ENCODE measurements at places on chromosomes 7 and 10.

DNA sequence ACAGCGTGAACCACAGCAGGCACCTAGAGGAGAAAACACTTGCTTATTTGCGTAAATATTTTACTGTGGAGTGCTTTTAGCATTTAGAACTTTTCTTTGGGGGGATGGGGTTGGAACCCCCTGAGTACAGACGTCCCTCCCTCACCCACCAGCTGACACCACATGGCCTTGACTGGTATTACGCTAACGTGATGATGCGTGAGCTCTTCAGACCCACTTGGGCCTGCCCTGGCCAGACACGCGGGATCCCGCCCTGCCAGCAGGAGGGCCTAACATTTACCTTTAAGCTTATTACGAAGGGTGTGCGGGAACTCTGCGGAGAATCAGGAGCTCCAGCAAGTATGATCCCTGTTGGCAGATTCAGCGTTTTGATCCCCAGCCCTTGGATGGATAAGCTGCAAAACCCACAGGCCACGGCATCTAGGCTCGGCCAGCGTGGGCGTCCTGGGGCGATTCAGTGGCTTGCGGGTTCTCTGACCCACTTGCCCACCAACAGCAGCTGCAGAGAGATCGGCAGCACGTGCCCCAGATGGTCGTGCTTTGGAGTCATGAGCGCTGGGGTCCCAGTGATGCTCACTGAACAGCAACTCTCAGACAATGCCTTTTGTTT lies 545.5 kb upstream of the FOXK1 start:
- peak; percentile 19 for DNase-seq

- peak; percentile 94 for DNase-seq
These were observed 18.7 kb downstream of the ZNF786 start for GRCh38 chr7:149071641-149072437.

GRCh38 chr7:39045231-39045630 lies 67.5 kb downstream of the POU6F2 start:
- no peak for DNase-seq

DNA sequence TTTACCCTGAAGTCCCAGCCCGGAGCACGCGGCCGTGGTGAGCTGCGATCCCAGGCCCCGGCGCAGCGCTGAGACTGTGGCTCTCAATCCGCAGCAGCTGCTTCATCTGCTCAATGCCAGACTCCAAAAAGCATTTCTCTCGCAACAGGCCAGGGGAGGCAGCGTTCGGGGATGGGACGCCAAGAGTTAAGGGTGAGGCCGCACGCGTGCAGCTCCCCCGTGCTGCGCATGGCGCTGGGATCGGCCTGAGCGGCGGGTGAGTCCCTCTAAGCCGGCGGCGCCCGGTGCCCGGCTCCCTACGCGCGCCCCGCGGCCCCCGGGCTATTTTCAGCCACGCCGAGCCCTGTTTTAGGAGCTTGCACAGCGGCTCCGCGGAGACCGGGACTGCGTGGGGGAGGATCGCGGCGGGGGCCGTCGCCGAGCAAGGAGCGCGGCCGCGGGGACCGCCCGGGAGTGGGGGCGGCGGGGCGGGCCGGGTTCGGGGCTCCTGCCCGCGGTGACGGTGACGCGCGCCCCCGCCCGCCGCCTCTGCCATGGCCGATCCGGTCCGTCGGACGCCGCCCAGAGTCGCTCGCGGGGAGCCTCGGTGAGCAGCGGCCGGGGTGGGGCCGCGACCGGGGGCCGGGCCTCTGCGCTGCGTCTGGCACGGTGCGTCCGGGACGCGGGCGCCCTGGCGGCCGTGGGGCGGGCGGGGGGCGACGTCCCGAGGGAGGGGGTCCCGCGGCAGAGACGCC lies 29.4 kb upstream of the JAKMIP3 start:
- no peak for DNase-seq

GRCh38 chr10:60042914-60043313 lies 136.6 kb upstream of the CCDC6 start:
- DNase-seq = no peak

DNA sequence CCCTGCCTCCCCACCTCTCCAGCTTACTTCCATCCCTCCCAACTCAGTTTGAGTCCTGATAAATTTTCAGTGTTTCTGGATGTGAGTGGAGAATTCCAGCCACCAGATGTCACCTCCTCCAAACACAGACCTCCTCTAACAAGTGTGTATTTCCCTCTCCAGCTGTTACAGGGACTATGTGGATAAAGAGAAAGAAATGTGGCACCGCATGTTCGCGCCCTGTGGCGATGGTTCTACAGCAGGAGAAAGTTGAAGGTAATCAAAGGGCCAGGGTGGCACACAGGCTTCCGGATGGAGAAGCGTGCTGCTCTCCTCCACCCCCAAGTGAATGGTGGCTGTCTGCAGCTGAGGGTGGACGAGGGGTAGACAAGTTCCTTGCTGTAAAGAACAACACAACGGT lies 14.7 kb downstream of the FKBP6 start:
- DNase-seq = no peak

GRCh38 chr7:44978511-44979366 lies at the start of gene MYO1G:
TSS of gene MYO1G (minus strand) at chr7:44979015. CDS start at chr7:44978961, 54 bp downstream.
- DNase-seq = peak; percentile 100

GRCh38 chr10:49661140-49661856 lies 18.2 kb upstream of the C10orf53 start:
- DNase-seq = no peak

GRCh38 chr7:6250364-6250833 lies 22.0 kb downstream of the CYTH3 start:
- DNase-seq = no peak

GRCh38 chr10:70905071-70906021 lies 17.0 kb upstream of the PCBD1 start:
- no peak for DNase-seq

GRCh38 chr7:51300762-51301674 lies 15.6 kb downstream of the COBL start:
- no peak for DNase-seq

GRCh38 chr10:102783568-102783967 lies 39.8 kb downstream of the WBP1L start:
- peak; percentile 46 for DNase-seq

GRCh38 chr7:100483722-100484672 lies at the start of gene NYAP1:
TSS of gene NYAP1 (plus strand) at chr7:100483927. CDS start at chr7:100485312, 1,385 bp downstream.
- DNase-seq = peak; percentile 62

DNA sequence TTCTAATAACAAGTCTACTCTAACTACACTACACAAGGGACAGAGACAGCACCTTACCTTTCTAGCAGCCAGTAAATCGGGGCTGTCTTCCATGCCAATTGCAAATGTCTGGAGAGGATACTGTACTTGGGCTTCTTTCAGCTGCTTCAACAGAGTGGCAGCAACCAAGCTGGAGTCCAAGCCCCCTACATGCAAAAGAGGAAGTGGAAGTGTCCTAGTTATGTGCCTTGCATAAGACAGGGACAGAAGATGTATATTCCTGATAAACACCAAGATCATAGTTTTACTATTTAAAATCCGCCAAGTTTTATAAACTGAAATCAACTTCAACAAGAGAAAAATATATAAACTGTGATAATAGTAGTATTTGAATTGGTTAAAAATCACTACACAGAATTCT lies 14.0 kb downstream of the ASNS start:
- peak; percentile 58 for DNase-seq

DNA sequence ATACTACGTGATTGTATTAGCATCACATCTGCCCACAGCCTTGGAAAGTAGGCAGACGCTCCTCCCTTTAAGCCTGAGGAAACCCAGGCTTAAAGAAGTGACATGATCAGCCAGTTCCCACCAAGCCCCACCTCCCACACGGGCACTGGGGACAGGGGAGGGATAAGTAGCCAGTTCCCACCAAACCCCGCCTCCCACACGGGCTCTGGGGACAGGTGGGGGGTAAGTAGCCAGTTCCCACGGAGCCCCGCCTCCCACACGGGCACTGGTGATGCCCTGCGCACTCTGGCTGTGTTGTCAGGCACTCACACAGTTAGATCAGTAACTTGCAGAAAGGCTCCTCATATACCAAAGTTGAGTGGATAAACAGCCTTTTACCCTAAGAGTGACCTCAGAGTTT lies 606.8 kb downstream of the PTPRN2 start:
- DNase-seq = peak; percentile 22

DNA sequence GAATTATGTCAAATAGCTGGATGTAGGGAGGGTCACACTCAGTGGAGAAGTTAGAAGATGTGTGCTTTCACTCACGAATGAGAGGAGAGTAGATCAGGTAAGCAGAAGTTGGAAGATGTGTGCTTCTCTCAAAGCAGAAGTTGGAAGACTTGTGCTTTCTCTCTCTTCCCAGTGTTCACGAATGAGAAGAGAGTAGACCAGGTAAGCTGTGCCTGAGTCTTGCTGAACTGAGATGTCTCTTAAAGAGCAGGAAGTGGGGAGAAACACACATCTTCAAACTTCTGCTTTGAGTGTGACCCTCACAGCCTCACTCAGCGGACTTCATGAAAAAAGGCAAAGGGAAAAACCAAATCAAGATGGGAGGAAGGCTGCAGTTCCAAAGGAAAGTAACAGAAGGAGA lies 7.0 kb upstream of the TMEM243 start:
- no peak for DNase-seq

- peak; percentile 87 for DNase-seq
These were observed 41.5 kb upstream of the BNIP3 start for GRCh38 chr10:132023092-132023811.

- DNase-seq = no peak
These were observed 278.2 kb downstream of the SNX13 start for GRCh38 chr7:17661982-17662585.

DNA sequence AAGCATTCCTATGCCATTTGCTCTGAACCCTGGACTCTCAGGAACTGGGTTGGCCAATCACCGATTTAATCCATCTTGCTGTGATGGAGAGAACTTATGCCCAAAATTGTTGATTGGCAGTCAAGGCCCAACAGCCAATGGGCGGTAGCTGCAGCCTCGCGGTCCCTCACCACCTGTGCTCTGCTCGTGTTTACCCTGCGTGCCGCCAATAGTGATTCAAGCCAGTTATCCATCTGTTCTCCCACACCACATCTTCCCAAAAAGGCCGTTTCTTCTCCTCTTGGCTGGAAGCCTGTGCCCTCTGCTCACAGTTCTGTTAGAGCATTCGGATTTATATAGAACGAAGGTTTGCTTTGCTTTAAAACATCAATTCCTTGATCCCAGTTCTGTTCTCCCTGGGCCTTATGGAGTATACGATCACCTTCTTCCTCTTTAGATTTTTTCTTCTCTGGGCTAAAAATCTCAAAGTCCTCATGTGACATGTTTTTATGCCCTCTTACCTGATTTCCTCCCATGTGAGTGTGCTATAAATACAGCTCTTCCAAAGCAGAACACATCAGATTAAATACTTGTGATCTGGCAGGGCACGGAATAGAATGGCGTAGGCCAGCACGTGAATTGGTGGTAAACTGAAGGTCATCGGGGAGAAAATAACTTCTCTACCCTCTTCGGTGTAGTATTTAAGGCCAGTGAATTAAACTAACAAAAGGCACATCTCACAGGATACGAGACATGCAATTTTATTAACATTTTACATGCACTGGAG lies 212.8 kb downstream of the NSUN6 start:
- DNase-seq = no peak

DNA sequence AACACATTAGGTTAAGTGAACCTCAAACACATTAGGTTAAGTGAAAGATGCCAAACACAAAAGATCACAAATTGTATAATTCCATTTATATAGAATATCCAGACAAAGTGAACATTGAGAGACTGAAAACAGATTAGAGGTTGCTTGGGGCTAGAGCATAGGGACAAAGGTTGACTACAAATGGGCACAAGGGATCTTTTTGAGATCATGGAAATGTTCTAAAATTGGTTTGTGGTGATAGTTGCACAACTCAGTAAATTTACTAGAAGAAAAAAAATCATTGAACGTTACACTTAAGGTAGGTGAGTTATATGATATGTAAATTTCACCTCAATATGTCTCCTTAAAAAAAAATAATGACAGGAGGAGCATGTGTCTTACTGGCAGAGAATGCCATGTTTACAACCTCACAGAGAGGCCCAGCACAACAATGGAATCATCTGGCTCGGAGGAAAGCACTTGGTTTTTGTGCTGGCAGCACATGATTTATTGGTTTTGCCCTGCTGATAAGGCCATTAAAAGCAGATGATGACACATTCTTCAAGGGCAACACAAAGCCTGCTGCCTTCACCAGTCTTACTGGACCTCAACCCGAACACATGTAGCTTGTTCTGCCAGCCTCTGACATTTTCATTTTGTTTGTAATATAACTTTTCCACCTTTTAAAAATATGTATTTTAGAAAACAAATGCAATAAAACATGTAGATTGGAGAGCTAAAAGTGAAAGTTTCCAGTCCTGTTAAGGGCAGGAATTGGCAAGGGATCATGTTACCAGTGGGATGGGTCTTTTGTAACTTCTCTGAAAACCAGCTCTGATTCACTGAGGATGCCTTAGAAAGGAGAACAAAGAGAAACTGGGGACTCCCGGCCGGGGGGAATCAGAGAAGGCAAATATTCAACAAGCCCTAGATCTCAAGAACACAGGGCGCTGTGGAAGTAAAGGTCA lies 11.9 kb upstream of the LMOD2 start:
- DNase-seq = no peak

DNA sequence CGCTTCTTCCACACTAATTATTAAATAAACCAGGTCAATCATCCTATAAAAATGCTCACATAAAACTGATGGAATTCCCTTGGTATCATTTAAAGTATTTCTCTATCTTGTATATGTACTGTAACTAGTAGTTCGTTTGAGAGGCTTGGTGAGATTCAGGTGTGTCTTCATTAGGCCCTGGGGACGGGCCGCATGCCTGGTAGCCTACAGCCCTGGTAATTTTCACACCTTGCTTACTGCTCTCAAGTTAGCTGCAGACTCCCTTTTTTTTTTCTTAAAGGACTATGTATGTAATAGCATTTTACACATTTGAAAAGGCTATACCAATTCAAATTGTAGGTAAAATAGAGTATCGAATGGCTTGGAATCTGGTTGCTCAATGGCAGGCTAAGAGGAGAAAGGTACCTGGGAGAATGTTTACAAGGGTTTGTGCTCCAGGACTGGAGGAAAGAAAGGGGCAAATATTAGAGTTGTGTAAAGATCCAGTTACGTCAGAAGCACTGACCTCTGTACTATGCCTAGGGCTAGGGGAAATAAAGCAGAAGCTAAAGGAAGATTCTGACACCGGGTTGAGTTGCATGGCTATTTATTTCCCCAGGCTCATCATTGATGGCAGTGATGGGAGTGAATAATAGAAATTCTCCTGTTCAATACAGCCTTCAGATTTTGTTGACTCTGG lies 58.8 kb upstream of the PNLIP start:
- DNase-seq = no peak

GRCh38 chr10:58137813-58138212 lies 129.9 kb downstream of the IPMK start:
- no peak for DNase-seq

- DNase-seq = no peak
These were observed 213.4 kb downstream of the TAX1BP1 start for GRCh38 chr7:27953361-27953760.

All from NB4 (cell line).